ENCODE measurements at places on chromosomes 3 and 15. TPM values are rescaled to one million over a fixed set of nuclear protein-coding genes. Genes with fewer than 3 reads are reported as not detected.

The CTXND1 gene
- not detected for total RNA-seq

The FBXL22 gene
- 0.11 TPM for total RNA-seq

The CCR4 gene
- not detected for total RNA-seq

The PP2D1 gene
- not detected for total RNA-seq

The CTDSPL2 gene
- total RNA-seq: 98.8 TPM

The GOLIM4 gene
- 26.2 TPM for total RNA-seq

The LDHAL6B gene
- total RNA-seq: not detected

The TLR9 gene
- not detected for total RNA-seq

The GREM1 gene
- total RNA-seq: 2.1 TPM

The C3orf22 gene
- total RNA-seq: not detected

The FSD2 gene
- total RNA-seq: not detected

The MITF gene
- total RNA-seq: 7.8 TPM

The GP5 gene
- total RNA-seq: 0.22 TPM

The SERINC4 gene
- not detected for total RNA-seq

The DUOXA1 gene
- not detected for total RNA-seq

The SLC22A14 gene
- under 0.01 TPM for total RNA-seq

The HHLA2 gene
- not detected for total RNA-seq

The ACTC1 gene
- total RNA-seq: not detected

The LYZL4 gene
- not detected for total RNA-seq

The PIERCE2 gene
- 0.76 TPM for total RNA-seq

The RSL24D1 gene
- 67.9 TPM for total RNA-seq

The TGFBR2 gene
- total RNA-seq: 450 TPM

The GPR87 gene
- not detected for total RNA-seq

The TCF12 gene
- total RNA-seq: 63.2 TPM

The TGM5 gene
- total RNA-seq: not detected

The ALDH1A2 gene
- total RNA-seq: 25.0 TPM

The OXSR1 gene
- total RNA-seq: 29.7 TPM

The ALAS1 gene
- total RNA-seq: 37.6 TPM
